ENCODE measurements at places on chromosomes 5 and 9.

DNA sequence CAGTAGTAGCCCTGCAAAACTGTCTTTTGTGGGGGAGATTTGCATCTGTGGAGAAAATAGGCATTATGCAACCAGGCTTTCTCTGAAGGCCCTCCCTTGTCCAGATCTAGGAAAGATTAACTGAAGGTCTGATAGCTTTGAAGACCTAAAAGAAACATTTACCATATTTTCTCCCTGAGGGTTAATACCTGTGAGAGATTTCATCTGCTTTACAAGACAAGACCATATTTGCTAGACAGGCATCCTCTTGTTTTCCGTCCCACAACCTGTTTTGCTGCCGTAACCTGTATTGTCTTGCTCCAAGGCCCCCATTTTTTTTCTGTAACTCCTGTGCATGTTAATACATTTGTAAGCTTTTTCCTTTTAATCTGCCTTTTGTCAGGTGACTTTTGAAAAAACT is 1985.2 kb upstream of the CDH9 start:
- no peak for DNase-seq

- DNase-seq: no peak
Measured at GRCh38 chr9:89428901-89429890, 68.7 kb downstream of the SEMA4D start.

GRCh38 chr9:80698725-80699410 is 990.5 kb downstream of the TLE1 start:
- no peak for DNase-seq

DNA sequence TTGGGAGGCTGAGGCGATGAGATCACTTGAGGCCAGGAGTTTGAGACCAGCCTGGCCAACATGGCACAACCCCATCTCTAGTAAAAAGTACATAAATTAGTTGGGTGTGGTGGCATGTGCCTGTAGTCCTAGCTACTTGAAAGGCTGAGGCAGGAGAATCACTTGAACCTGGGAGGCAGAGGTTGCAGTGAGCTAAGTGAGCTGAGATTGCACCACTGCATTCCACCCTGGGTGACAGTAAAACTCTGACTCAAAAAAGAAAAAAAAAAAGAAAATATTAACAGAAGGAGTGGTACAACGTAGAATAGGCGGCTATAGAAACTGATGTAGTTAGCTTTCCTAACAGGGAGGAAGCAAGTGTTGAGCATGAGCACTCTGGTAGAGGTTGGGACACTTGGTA is 59.9 kb downstream of the PBX3 start:
- no peak for DNase-seq

DNA sequence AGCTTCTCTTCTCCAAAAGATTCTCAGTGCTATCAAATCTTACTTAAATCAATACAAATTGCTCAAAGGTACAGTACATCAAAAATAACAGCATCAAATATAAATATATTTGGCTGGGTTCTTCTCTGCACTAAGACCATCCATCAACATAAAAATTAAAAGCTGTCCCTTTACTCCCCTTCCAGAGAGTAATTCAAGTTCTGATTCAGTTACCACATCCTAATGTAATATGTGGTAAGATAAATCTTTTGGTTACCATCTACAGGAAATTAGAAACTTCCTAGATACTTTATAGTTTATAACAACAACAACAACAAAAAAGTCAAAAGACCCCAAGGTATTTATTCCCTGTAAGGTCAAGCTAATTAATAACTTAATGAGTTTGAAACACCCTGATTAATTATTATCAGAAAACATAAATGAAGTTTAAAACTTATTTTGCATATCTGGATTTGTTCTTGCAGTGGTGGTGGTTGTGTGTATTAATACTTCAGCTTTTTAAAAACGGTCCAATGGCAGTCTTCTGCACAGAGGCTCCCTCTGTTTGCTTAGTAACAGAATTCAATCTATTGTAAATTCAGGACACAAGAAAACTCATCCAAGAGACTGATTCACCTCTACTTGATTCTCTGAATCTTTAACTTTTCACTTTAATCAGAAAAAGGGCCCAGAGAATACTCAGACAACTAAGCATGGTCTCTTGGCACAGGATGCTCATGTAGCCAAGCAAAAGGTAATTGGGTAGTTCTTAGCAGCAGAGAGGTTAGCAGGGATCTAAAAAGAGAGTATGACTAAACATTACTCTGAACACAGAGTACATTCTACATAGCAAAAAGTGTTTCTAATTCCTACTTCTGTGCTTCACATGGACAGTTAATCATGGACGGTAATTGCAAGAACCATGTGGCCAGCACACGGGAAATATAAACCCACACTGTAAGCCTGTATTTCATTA is 20.1 kb downstream of the DIAPH1 start:
- no peak for DNase-seq

Measured in NCI-H187 treated with DMSO at 0.1 percent for 48 hours (cell line).